Naive thymus-derived CD4-positive, alpha-beta T cell (primary cell): ENCODE measurements at places on chromosomes 2 and 18. TPM values are rescaled to one million over a fixed set of nuclear protein-coding genes. Genes with fewer than 3 reads are reported as not detected.

DNA sequence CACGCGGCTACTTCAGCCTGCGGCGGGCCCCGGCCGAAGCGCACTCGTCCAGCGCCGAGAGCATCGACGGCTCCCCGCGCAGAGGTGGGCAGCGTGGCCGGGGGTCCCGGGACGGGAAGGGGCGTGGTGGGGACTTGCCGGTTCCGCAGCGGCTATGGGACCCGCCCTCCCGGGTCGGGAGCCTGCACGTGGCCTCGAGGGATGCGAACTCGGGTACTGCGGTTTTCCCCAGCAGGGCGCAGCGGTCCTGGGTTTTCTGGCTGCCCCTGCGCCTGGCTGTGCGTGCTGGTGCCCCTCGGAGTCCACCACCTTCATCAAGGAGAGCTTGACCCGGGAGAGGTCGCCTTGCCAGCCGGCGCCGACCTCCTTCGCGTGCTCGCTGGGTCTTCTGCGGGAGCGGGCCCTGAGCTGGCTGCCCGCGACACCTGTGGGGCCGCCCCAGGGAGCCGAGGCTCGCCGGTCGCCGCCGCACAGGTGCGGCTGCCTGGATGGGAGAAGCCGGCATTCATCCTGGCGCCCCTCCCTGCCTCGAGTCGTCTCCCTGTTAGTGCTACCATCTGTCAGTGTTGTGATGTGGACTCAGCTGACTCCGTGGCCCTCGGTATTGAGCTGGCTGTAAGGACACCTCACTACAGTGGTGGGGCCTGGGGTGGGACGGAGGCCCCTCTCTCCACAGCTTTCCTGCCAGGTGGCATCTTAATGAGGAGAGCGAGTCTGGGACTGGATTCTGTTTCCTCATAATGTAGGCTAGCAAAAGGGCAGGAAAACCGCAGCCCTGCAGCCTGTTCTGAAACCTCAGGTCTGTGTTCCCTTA lies 177.3 kb downstream of the AGAP1 start:
- DNase-seq, result no peak
- no peaks in the 10 kb centered on the region for H3K36me3 ChIP-seq
- H3K4me3 ChIP-seq, result no peak overlapping the region
- H3K27me3 ChIP-seq, result peaks cover 4% of the 10 kb centered on the region

DNA sequence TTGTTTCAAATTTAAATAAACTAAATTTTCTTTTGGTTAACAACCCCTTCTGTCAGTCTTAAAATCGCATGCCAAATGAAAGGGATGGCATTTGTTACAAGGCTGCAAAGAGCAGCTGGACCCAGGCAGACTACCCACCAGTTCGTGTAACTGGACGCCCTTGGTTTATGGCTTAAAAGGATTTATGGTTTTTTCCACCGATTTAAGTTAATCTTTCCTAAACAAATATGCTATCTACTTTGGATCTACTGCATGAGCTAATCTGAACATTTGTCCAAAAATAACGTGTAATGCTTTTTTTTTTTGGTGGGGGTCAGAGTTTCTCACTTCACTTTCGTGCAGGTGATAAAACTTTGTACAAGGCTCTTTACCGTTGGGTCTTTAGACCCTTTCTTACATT lies 62.9 kb downstream of the DIS3L2 start:
- no peak for DNase-seq
- no peak overlapping the region for H3K27ac ChIP-seq
- no peak overlapping the region for H3K4me3 ChIP-seq
- H3K36me3 ChIP-seq, result peaks cover 10% of the 10 kb centered on the region
- H3K4me1 ChIP-seq, result no peaks in the 10 kb centered on the region
- H3K27me3 ChIP-seq, result no peaks in the 10 kb centered on the region

DNA sequence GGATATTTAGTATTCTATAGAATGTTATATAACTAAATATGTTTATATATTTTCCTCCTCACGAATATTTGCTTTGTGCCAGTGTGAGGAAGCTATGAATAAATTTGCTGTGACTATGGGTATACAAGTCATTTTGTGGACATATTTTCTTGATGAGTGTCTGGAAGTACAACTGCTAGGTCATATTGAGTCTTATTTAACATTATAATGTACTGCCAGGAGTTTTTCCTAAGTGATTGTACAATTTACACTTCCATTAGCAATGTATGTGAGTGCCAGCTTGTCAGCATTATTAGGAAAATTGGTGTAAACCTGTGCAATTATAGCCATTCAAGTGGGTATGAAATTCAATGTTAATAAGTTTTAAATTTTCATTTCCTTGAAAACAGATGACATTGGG lies 1328.9 kb upstream of the TMEFF2 start:
- H3K4me3 ChIP-seq, result no peak overlapping the region
- no peaks in the 10 kb centered on the region for H3K4me1 ChIP-seq
- DNase-seq, result no peak
- no peaks in the 10 kb centered on the region for H3K27me3 ChIP-seq
- H3K27ac ChIP-seq, result no peak overlapping the region

DNA sequence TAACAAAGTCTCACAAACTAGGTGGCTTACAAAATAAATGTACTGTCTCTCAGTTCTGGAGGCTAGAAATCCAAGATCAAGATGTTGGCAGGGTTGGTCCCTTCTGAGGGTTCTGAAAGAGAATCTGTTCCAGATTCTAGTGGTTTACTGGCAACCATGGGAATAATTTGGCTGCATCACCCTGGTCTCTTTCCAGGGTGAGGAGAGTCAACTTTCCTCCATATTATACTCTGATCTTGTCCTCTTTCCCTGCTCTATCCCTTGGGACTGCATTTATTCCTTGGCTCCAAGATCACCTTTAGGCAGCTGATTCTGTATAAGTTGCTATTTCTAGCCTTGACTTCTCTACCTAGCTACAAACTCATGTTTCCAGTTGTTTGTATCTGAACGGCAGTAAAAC lies 35.2 kb downstream of the SLC40A1 start:
- H3K27me3 ChIP-seq, result no peaks in the 10 kb centered on the region
- no peak overlapping the region for H3K4me3 ChIP-seq
- H3K4me1 ChIP-seq, result no peaks in the 10 kb centered on the region
- no peak for DNase-seq
- no peaks in the 10 kb centered on the region for H3K36me3 ChIP-seq

Gene ITGB6
- total RNA-seq, result not detected

Gene ANKAR
- total RNA-seq, result 17.3 TPM

- H3K27ac ChIP-seq, result peak overlapping the region; percentile 82
- no peaks in the 10 kb centered on the region for H3K36me3 ChIP-seq
- peaks cover 54% of the 10 kb centered on the region for H3K4me1 ChIP-seq
- DNase-seq, result no peak
These were observed 926 bp downstream of the NDUFV2 start for GRCh38 chr18:9103376-9103873.
